Muscle of leg (tissue), 16 donors: ENCODE measurements at places on chromosomes 11 and 22. TPM values are rescaled to one million over a fixed set of nuclear protein-coding genes. Genes with fewer than 3 reads are reported as not detected.

The BAIAP2L2 gene
- total RNA-seq, result 0.22 TPM

- DNase-seq, result no peak
- no peaks in the 10 kb centered on the region for H3K4me1 ChIP-seq
- H3K36me3 ChIP-seq, result no peaks in the 10 kb centered on the region
- H3K27me3 ChIP-seq, result peaks cover 4% of the 10 kb centered on the region
Measured at GRCh38 chr11:78732246-78732645, 157.6 kb upstream of the NARS2 start.

GRCh38 chr11:794766-795633 lies 3.1 kb downstream of the SLC25A22 start:
- peaks cover 48% of the 10 kb centered on the region for H3K4me1 ChIP-seq
- H3K27me3 ChIP-seq, result peaks cover 1% of the 10 kb centered on the region
- DNase-seq, result no peak
- H3K36me3 ChIP-seq, result peaks cover 37% of the 10 kb centered on the region

The CD3E gene
- 0.13 TPM for total RNA-seq
